Fibroblast of lung (primary cell): ENCODE measurements at places on chromosomes 6 and 20.
A peak's percentile ranks its signal among the peaks of the same experiment; 100 is the strongest.

- no peaks in the 10 kb centered on the region for H3K4me1 ChIP-seq
- no peak overlapping the region for H3K27ac ChIP-seq
- no peak for DNase-seq
Observed at GRCh38 chr20:61370841-61371303, 118.8 kb downstream of the CDH4 start.

- H3K27ac ChIP-seq: no peak overlapping the region
- no peaks in the 10 kb centered on the region for H3K36me3 ChIP-seq
- H3K4me1 ChIP-seq: peaks cover 4% of the 10 kb centered on the region
- no peaks in the 10 kb centered on the region for H3K27me3 ChIP-seq
- no peak overlapping the region for H3K4me3 ChIP-seq
Observed at GRCh38 chr6:15462717-15463525, 199.9 kb downstream of the DTNBP1 start.

DNA sequence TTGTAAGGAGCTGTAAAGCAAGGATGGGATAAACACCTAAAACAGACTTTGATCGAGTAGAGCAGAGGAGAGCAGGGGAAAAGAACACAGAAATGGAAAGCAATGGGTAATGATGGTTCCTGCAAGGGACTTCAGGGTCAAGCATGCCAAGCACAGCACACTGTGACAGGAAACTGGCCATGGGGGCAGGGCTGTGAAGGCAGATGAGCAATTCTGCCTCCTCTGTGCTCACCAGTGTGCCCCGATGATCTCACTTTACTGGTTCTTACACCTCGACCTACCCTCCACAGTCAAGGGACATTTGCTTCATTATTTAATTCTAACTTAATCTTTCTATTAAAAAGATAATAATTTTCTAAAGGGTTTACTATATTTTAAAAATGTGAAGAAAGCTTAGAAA, 21.6 kb upstream of the MYB start:
- H3K27me3 ChIP-seq: peaks cover 3% of the 10 kb centered on the region
- DNase-seq: no peak
- no peaks in the 10 kb centered on the region for H3K36me3 ChIP-seq
- no peak overlapping the region for H3K27ac ChIP-seq
- no peaks in the 10 kb centered on the region for H3K4me1 ChIP-seq

DNA sequence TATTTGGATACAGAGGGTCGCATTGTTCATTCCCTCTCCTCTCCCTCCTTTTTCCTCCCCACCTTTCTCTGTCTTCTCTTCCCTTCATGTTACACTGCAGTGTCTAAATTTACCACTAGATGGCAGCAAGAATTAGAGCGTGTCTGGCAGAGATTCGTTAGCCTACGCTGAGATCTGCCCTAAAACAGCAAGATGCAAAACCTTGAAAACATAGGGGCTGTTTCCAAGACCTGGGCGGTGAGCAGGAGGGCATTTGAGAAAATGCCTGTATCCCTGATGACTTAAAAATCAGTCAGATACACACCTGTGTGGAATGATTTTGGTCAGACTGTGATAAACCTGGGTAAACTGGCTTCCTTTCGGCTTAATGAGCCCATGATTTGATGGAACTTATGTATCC, 101.5 kb upstream of the ISM1 start:
- DNase-seq: peak; percentile 73
- no peak overlapping the region for H3K27ac ChIP-seq
- H3K4me1 ChIP-seq: no peaks in the 10 kb centered on the region
- no peaks in the 10 kb centered on the region for H3K27me3 ChIP-seq

- DNase-seq: no peak
- H3K27ac ChIP-seq: no peak overlapping the region
- H3K27me3 ChIP-seq: peaks cover 4% of the 10 kb centered on the region
- H3K4me3 ChIP-seq: no peak overlapping the region
- H3K4me1 ChIP-seq: no peaks in the 10 kb centered on the region
- H3K36me3 ChIP-seq: no peaks in the 10 kb centered on the region
Observed at GRCh38 chr6:32522302-32523047, 7.6 kb downstream of the HLA-DRB5 start.
